ENCODE measurements at places on chromosomes 12 and 14. TPM values are rescaled to one million over a fixed set of nuclear protein-coding genes. Genes with fewer than 3 reads are reported as not detected.

The CATSPERB gene
- not detected for polyA plus RNA-seq

The TRPV4 gene
- polyA plus RNA-seq, result 0.09 TPM

The PAH gene
- not detected for polyA plus RNA-seq

- no peak for DNase-seq
These were observed 20.4 kb downstream of the RGS6 start for GRCh38 chr14:71952381-71953363.

DNA sequence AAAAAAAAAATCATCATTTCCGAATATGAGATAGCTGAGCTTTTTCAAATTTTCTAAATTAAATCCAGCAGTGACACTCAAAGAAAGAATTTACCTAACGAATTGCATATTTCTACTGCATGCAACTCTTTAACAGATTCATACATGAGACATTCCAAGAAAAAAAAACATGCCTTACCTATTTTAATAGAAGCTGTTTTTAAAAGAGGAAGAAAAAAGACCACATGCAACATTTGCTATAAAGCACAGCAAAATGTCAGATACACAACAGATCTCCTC, 18.5 kb downstream of the CORO1C start:
- no peak for DNase-seq

DNA sequence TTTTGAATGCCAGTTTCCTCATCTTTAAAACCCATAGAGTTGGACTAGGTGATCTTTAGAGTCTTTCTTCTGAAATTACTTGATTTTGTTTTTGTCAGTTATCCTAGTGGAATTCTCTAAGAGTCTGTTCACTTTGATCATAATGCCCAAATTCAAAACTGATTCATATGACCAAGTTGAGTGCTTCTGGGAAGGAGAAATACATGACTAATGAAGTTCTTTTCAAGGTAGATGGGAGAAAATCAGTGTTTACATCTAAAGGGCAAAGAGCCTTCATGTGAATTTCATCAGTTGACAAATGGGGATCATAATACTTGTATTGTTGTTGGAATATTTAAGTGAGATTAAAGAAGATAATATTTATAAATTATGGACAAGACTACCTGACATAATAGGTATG, 53.2 kb downstream of the ERC1 start:
- DNase-seq, result no peak

DNA sequence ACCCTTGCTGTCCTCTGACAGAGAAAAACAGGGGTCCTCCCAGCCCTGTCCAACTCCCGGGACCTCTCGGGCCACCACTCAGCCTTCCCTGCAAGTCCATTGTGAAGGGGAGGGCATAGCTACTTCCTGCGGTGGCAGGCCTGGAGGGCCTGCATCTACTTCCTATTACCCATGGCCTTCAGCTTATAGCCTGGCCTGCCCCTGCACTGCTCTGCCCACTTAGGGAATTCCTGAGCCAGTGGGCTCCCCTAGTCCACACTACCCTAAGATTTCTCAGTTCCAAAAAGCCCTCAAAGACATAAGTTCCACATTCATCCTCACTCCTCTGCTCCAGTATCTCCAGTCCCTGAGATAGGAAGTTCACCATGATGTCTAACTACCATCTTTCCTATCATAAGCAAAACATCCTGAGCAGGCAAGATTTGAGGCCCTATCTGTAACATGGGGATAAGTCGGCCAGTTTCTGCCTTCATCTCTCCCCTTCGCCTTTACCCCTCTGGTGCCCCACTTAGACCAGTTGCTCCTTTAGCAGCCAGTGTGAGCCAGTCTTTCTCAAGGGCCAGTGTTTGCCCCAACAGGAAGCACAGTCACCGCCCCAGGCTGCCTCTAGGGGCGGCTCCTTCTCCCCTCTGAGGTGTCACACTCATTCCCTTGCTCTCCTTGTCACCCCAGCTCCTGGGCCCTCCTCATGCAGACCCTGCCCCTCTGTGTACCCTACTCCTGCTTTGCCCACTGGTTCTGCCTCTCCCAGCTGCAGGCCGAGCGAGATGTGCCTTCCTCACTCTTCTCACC, 10.9 kb downstream of the HDAC7 start:
- DNase-seq, result peak; percentile 53

DNA sequence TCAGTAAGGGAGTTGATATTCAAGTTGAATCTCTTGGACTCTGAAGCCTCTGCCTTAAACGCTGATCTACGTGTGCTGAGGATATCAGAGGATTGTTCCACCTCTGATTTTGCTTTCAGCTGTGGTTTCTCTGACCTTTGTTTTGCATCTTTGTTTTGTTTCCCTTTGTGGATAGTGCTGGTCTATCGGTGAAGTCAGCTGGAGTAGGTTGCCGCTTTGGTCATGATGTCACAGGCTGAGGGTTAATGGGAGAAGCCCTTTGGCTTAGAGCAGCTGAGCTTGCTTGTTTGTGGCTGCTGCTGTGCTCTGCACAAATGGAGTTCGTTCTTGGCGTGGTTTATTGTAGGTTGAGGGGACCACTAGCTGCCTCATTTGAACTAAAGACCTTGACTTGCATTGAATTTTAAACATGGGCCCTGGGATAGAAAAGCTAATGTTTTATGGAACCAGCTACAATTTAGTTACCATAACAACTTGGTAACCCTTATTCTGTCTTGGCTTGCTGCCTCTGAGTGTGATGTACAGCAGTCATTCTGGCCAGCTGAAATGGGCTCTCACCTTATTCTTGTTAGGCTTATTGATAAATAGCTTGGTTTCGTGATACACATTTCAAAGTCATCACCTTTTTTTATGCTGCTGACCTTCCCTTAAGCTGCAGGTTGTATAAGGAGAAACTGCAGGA, 284.5 kb upstream of the E2F7 start:
- DNase-seq, result no peak

DNA sequence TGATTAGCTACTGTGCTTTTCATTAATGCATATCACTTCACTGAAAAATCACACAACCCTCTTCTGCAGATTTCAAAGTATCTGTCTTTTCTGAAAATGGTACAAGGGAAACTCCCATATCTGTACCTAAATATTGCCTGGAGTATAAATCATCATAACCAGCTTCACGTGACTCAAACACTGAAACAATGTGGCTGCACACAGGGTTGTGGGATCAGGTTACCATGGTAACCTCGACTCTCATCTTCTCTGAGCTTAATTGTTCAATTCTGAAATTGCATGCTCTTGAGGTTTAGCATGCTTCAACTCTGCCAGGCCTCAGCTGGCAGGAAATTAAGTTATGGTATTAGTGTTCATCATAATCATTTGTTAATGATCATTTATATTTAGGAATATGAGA, 77.5 kb upstream of the CPSF6 start:
- no peak for DNase-seq

- DNase-seq, result peak; percentile 36
These were observed 27.3 kb downstream of the LLPH start for GRCh38 chr12:66103016-66103913.

GRCh38 chr12:15253990-15254389, 32.8 kb upstream of the RERG start:
- no peak for DNase-seq

DNA sequence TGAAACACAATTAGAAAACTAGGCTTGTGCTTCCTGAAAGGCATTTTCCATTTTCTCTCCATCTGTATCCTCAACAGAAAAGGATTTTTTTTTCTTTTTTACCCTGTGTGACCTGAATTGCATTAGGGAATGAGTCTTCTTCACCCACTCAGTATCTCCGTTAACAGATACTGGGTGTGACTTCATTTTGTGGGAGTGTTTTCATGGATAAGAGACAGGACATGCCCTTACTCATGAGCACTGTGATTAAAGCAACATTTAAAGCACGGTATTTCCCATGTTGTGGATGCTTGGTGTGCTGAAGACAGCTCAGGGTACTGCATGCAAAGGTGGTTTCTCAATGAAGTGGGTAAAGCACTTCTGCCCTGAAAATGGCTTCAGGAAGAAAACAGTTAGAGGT, 1397.3 kb upstream of the TMEM132C start:
- DNase-seq, result no peak

- peak; percentile 95 for DNase-seq
These were observed 35.2 kb downstream of the SCARB1 start for GRCh38 chr12:124828264-124829007.

GRCh38 chr12:3920351-3921150, 47.4 kb upstream of the PARP11 start:
- DNase-seq, result no peak

GRCh38 chr12:124745891-124746570, 117.6 kb downstream of the SCARB1 start:
- peak; percentile 95 for DNase-seq
